SK-N-SH (cell line): ENCODE measurements at places on chromosomes 5 and 9.
A peak's percentile ranks its signal among the peaks of the same experiment; 100 is the strongest.

GRCh38 chr5:158492136-158492535 lies 607.6 kb downstream of the EBF1 start:
- no peak for DNase-seq

- no peak for DNase-seq
Observed at GRCh38 chr9:37542895-37543294, 33.3 kb downstream of the FBXO10 start.

- DNase-seq, result peak; percentile 76
Observed at GRCh38 chr9:136059851-136060670, 35.0 kb downstream of the NACC2 start.

- DNase-seq, result peak; percentile 95
Observed at GRCh38 chr5:132227485-132228240, at the start of gene P4HA2. TSS of gene P4HA2 (minus strand) at chr5:132227853. CDS start at chr5:132218626, 9,227 bp downstream.

DNA sequence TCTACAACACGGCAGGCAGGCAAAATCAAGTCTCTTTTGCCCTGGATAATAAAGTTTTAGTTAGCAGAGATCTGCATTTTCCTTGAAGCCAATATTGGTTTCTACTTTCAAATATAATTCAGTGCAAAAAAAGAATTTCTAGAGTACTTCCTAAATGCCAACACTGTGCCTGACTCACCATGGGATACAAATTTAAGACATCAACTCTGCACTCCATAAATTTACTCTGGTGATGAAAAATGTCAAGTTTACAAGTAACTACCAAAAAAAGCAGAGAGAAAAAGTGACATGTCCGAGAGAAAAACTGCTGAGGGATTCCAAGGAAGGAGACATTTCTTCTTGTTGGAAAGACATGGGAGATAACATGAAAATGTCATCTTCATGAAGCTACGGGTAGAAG lies 119.7 kb downstream of the RAPGEF6 start:
- no peak for DNase-seq

GRCh38 chr9:18067548-18068120 lies 406.3 kb upstream of the ADAMTSL1 start:
- DNase-seq, result no peak
